ENCODE measurements at places on chromosomes 6 and 20.

DNA sequence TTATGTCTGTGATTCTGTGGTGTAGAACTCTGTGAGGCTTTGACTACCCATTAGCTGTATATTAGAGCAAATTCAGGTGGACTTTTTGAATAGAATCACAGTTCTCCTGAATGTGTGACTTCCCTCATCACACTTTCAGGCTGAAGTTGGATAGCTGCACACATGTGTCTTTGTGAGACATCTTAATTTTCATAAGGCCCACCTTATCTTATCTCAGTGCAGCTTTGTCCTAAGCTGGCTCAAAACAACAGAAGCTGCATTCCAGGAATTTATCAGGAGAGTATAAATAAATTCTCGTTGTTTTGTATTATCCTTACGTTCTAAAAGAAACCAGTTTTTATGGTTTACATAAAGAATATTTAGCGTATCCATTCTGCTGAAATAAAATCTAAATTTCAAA lies 26.2 kb upstream of the SLC35D3 start:
- no peak for DNase-seq

- DNase-seq, result no peak
Measured at GRCh38 chr6:34096814-34097213, 49.1 kb downstream of the GRM4 start.

DNA sequence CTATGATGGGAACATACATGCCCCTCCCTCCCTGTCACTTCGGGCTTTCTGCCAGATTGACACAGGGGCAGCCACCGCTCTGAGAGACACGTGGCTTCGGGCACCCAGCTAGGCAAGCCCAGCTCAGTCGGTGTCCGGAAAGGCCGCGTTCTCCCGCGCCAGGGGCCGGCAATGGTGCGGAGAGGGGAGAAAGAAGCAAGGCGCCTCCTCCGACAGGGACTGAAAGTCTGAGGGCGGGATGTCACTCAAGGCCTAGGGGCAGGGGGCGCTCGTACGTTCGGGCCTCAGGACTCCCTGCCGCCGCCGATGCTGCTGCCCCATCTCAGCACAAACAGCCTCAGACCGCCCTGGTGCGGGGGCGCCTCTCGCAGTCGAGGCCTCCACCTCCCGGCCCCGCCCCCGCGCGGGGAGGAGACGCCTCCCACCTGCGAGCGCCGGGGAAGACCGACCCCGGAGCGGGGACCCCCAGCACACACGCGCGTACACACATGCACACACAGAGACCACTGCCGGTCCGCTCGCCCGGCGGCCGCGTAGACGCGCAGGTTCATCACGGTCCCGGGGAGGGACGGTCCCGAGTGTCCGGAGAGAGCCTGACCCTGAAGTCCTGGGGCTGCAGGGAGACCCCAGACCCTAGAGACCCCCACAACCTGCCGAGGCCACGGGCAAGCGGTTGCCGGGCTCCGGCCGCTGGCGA lies 1.9 kb downstream of the GRM4 start:
- no peak for DNase-seq

GRCh38 chr20:19903168-19903811 lies 113.9 kb upstream of the NAA20 start:
- DNase-seq, result peak; percentile 38

GRCh38 chr6:149935668-149936067 lies 6.1 kb upstream of the ULBP2 start:
- no peak for DNase-seq

DNA sequence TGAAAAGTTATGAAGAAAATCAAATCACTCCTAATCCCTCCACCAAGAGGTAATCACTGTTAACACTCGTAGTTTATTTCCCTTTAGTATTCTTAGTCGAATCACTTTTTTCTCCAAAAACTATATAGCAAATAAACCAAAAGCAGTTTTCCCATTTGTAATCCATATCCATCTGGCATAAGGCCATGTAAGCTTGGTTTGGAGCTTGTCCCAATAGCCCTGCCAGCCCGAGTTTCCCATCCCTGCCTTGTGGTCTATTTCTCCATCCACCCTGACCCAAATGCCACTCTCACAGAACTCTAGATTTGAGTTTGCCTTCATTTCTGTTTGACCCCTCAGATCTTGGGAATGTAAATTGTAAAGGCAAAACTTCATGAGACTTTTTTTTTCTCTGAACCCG lies 71.8 kb upstream of the DSP start:
- DNase-seq, result no peak

GRCh38 chr6:148653138-148653776 lies 93.6 kb upstream of the UST start:
- no peak for DNase-seq

DNA sequence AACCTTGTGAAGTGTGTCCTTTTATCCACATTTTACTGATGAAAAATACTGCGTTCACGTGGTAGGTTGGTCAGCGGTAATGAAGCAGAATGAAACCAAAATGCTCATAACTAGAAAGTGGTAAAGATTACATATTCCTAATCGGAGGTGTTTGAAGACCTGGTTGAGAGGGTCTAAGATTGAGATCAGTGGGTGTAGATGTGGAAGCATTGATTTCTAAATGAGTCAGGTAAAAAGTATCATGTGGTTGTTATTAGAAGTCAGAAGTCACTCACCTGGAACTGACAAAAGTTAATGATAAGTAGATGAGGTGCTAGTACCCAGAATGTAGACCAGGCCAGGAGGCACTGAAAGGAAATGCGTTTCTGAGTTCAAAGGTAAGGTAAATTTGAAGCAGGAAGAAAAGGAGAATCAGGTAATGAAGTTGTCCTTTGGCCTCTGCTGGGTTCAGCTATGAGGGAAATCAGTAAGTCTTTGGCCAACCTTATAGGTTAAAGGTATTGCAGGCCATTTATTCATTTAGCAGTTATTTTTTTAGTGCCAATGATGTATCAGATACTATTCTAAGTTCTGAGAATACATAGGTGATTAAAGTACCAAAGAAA lies 31.2 kb downstream of the FAM83B start:
- no peak for DNase-seq

- no peak for DNase-seq
Measured at GRCh38 chr6:37741757-37742400, 44.2 kb upstream of the MDGA1 start.

- no peak for DNase-seq
Measured at GRCh38 chr6:18266523-18266912, 2.2 kb upstream of the DEK start.

- no peak for DNase-seq
Measured at GRCh38 chr6:30322527-30323501, 3.9 kb upstream of the TRIM39 start.

- no peak for DNase-seq
Measured at GRCh38 chr6:4370066-4370465, 234.7 kb upstream of the ECI2 start.

DNA sequence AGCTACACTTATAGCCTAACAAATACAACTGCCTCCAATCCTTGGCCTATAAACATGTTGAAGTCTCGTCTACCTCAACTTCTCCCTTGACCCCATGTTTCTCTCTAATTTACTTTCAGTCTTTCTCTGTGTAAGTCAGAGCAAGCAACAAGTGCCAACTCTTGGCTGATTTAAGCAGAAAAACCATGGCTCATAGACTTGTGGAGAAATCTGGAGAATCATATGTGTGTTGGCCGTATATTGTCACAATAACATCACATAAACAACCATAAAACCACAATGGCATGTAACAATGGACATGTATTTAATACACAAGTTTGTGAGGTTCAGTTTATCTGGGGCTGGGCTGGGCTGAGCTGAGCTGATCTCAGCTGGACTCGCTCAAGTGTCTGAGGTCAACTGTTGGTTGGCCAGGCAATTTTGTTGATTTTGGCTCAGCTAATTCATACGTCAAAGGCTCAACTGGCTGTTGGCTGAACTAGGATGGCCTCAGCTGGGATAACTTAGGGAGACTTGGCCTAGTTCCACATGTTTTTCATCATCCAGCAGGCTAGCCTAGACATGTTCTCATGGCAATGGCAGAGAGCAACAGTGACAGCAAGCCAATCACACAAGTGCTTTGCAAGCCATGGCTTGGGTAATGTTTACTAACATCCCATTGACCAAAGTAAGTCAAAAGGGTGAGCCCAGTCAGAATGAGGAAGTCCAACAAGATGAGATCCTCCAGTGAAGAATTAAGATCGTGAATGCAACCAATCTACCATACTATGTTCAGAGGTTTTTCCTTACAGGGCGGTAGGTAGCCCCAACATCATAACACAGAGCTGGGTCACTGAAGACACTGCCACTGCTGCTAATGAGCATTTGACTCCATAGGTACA lies 12.9 kb upstream of the TBC1D22B start:
- no peak for DNase-seq

DNA sequence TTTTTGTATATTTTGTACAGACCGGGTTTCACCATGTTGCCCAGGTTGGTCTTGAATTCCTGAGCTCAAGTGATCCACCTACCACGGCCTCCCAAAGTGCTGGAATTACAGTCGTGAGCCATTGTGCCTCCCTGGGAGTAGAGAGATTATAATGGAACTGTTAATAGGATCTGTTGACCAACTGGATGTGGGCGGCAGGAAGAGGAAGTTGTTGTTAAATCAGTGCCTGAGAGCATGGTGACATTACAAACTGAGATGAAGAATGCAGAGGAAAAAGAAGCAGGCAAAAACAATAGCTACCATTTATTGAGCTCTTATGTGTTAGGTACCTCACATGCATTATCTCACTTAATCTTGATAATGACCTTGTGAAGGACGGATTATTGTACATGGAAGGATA lies 9.2 kb upstream of the L3MBTL3 start:
- DNase-seq, result no peak

GRCh38 chr6:158322400-158322723 lies 10.1 kb downstream of the TULP4 start:
- no peak for DNase-seq

DNA sequence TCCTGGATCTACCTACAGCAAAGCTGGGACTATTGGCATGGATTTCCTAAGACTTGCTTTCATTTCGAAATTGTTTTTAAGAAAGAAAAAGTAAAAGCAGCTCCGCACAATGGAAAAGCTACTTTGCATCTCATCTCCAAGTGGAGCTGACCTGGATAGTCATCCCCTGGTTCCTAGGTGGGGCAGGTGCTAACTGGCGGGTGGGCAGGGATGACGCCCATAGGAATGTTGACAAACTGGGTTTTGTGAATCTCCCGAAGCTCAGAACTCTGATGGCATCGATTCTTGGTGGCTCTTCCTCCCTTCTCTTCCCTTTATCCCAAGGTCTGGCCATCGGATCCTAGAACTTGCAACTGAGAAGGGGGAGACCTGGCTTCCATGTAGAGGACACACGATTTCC lies 12.4 kb upstream of the EZR start:
- no peak for DNase-seq

DNA sequence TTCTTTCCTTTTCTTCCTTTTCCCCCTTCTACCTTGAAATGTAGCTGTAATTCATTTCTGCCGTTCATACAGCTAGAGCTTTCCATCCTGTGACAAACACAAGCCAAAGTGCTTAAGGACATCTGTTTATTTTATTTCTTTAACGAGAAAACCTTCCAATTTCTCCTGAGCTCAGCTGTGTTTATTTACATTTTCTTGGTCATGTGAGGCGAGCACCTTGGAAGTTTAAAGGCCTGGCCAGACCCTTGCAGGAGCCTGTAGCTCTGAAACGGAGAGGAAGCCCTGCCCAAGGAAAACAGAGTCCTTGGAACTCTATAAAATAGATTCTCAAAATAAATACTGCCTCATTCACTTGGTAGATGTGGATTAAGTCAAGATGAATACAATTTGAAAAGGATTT lies 223.1 kb downstream of the EYA2 start:
- no peak for DNase-seq

GRCh38 chr20:44485078-44485829 lies 9.6 kb downstream of the TTPAL start:
- DNase-seq, result no peak

DNA sequence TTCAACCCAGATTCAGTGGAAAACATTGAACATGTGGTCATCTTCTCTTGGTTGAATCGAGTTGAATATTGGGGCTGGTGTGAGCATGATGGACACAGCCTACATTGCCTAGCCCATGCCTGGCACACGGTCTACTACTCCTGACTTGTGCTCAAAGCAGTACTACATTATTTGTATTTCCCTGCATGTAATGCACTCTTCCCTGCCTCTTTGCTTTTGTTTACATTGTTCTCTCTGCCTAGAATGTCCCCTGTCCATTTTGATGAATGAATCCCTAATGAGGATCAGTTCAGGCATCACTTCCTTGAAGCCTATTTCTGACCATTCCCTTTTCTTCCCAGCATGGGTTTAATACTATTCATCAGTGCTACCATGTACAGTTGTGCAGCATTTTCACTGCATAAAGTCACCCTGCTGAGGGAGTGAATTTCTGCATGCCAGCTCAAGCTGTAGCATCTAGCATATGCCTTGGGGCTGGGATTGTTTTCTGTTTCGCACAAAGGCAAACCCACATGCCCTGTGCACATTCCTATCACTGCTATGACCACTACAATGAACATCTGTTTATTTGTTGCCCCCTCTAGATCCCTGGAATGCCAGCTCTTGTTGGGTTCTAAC lies 75.3 kb upstream of the CCN6 start:
- DNase-seq, result no peak

DNA sequence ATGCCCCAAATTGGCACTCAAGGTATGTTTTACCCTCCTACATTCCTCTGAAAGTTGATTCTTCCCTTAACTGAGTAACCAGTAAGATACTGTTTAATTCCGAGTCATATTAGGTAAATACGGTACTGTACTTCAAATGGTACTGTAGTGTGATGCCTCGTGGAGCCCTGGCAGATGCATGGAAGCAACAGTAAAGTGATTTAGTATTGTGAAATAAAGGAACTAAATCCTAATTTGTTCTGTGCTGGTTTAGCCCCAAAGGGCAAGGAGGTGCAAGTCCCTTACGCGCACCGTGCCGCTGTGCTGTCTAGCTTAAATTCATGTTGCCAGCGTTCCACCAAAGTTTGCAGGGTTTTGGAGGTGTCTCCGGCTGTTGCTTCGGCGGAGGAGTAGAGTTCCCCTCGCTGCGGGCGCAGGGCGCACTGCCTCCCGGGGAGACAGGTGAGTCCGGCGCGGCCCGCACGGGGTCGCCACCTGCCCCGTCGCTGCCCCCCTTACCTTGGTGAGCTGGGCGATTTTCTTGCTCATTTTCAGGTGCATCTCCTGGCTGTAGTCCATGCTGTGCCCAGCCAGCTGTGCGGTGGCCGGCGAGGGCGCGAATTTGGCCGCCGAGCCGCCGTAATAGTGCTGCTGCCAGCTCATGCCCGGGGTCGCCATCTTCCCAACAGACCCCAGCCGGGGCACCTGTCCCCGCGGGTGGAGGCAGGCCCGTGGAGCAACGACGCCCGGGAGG lies 655 bp downstream of the FAM184A start:
- peak; percentile 25 for DNase-seq

- no peak for DNase-seq
Measured at GRCh38 chr6:42404484-42404883, 47.2 kb downstream of the TRERF1 start.

- no peak for DNase-seq
Measured at GRCh38 chr20:46751856-46752255, 42.4 kb downstream of the SLC2A10 start.

DNA sequence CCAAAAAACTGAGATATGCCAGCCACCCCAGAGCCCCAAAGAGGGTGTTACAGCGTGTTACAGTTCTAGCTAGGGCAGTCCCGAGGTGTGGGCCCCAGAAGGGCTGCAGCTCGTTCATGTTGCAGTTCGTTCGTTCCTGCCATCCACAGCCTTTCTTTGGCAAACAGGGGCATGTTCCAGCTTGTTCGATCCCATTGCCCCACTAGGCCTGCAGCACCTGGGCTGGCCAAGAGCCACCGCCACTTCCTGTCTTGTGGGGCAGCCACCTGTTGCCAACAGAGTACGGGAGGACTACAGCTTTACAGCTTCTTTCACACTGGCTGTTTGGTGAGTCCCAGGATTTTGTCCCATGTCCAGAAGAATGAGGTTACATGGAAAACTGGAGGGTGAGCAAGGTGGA lies 198.1 kb downstream of the MMUT start:
- no peak for DNase-seq

- no peak for DNase-seq
Measured at GRCh38 chr6:54134935-54135334, 23.7 kb downstream of the MLIP start.
